ENCODE measurements at places on chromosomes 7 and 10.
A peak's percentile ranks its signal among the peaks of the same experiment; 100 is the strongest.

- no peak for DNase-seq
Measured at GRCh38 chr7:80134536-80135308, at the start of gene GNAI1. GNAI1 (plus strand) TSS chr7:80134831; CDS start chr7:80135161, 330 bp downstream.

GRCh38 chr10:131556061-131556896 is 244.8 kb upstream of the TCERG1L start:
- no peak for DNase-seq

- DNase-seq = no peak
Measured at GRCh38 chr10:130747356-130747755, 564.2 kb downstream of the TCERG1L start.

GRCh38 chr7:136947347-136947746 is 78.9 kb downstream of the CHRM2 start:
- DNase-seq = no peak

- DNase-seq = peak; percentile 76
Measured at GRCh38 chr7:832167-832967, at the start of gene SUN1. SUN1 (plus strand) TSS chr7:832476; CDS start chr7:832525, 49 bp downstream.

- DNase-seq = peak; percentile 1
Measured at GRCh38 chr10:71085689-71086438, 126.5 kb upstream of the UNC5B start.

DNA sequence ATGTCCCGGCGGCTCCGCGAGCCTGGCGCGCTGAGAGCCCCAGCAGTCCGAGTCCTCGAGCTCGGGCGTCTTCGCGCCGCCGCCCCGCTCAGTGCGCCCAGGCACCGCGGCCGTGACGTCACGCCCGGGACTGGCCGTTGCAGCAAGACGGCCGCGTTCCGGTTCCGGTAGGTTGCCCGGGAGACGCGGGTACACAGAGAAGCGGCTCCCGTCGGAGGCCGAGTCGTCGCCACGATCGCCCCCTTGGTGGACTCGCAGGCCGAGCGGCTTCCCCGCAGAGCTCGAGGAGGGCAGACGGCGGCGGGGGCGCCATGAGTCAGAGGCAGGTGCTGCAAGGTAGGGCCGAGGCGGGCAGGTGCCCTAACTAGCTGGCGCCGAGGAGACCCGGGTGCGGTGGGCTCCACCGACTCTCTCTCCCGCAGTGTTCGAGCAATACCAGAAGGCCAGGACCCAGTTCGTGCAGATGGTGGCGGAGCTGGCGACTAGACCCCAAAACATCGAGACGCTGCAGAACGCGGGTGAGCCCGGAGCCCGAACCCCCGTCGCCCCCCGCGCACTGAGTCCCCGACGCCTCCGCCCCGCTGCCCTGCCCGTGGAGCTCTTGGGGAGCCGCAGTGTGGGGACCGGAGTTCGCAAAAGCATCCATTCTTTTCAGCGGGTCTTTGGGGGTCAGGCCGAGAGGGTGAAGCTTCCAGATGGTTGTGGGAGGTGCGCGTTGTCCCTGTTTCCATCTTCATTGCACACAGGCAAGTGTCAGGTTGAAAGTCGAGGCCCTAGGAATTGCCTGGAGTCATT is at the start of gene SPAG6:
Gene SPAG6 (plus strand): TSS at position 196 of the 795 bp plus-strand sequence. CDS start 116 bp downstream, at position 312.
- DNase-seq = peak; percentile 27

- DNase-seq = no peak
Measured at GRCh38 chr10:14116837-14117236, 213.9 kb downstream of the FRMD4A start.

GRCh38 chr7:26447116-26447515 is 155.5 kb downstream of the SNX10 start:
- no peak for DNase-seq

GRCh38 chr7:127848241-127848640 is 183.0 kb downstream of the LRRC4 start:
- no peak for DNase-seq

GRCh38 chr7:155260498-155260872 is 37.2 kb upstream of the INSIG1 start:
- no peak for DNase-seq

DNA sequence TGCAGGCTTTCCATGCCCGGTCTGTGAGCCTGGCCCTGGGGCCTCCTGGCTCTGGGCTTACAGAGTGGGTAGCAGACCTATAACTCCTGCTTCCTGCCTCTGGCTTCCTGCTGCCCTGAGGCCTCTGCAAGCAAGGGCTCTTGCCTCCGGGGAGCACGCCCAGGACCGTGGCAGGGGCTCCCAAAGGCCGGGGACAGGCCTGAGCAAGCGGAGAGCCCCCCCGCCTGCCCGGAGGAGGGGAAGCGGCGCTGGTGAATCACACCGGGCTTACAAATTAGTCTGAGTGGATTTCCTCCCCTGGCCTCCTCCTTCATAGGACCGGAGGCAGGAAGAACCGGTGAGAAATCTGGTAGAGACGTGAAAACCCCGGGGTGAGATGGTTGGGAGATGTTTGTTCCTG is 1.5 kb upstream of the MYL10 start:
- DNase-seq = no peak

DNA sequence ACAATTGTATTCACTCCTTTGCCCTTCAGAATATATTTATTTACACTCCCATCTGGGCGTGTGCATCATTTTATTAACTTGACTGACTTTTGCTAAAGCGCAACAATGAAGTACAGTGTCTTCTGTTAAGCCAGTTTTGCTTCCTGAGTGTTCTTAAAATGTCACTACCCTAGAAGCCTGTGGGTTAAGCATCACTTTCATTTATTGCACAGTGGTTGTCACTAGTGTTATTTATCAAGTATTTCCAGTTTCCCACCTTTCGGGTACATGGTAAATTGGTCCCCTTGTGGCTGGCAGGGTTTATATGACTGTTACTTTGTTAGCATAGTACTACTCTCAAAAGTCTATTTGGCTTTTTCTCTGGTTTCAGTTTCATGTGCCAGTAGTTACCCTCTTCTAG is 3.3 kb downstream of the HILPDA start:
- peak; percentile 49 for DNase-seq

GRCh38 chr7:140058517-140058916 is 4.2 kb downstream of the PARP12 start:
- no peak for DNase-seq

GRCh38 chr7:50838675-50839377 is 56.1 kb upstream of the GRB10 start:
- no peak for DNase-seq

GRCh38 chr10:28769091-28769604 is 91.8 kb downstream of the BAMBI start:
- DNase-seq = no peak

GRCh38 chr10:97511711-97512440 is 13.2 kb downstream of the UBTD1 start:
- no peak for DNase-seq

- DNase-seq = no peak
Measured at GRCh38 chr10:125928928-125929585, 32.7 kb downstream of the FANK1 start.

DNA sequence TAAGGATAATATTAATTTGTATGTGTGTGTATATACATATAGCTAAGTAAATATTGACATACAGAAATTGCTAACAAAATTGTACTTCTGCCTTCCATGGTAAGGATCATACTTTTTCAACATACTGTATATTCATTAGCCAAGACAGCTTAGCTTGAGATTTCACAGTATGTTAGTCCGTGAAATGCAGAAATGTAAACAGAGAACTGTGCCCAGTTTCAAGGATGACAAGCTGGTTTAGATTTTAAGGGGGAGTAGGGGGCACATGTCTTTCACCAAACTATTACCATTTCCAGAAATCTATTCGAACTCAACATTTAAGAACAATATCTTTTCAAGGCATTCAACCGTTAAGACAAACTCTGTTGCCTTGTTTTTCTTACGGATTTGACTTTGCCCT is 182.2 kb downstream of the SORCS1 start:
- no peak for DNase-seq

DNA sequence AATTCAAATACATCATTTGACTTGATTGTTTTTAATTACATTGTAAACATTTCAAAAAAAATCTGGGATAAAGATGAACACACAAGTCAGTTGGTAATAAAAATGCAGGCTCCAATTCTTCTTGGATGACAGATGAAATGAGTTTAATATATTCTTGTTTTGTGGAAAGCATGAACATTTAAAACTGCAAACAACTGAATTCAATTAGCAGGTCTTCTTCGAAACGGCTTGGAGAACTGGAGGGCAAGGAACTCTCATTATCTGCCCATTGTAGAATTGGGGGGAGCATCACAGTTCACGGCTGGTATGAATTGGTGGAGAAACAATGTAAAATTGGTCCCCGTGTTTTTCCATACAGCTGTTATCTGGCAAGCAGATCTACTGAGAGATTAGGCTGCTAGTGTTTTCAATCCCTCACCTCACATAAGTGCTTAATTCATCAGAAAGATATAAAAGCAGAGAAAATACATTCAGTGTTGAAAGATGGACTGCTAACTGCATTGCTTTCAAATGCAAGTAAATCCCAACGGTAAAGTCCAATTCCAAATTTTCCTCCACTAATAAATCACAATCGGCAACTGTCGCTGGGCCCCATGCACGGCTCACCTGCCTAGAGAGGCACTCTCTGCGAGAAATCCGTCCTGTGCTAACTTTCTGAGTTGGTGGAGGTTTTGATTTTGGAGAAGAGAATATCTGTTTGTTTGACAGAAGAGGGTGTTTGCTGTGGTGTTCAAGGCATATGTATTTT is 199.5 kb downstream of the ZNF438 start:
- DNase-seq = no peak

- no peak for DNase-seq
Measured at GRCh38 chr7:145265180-145265579, 429.3 kb upstream of the TPK1 start.

DNA sequence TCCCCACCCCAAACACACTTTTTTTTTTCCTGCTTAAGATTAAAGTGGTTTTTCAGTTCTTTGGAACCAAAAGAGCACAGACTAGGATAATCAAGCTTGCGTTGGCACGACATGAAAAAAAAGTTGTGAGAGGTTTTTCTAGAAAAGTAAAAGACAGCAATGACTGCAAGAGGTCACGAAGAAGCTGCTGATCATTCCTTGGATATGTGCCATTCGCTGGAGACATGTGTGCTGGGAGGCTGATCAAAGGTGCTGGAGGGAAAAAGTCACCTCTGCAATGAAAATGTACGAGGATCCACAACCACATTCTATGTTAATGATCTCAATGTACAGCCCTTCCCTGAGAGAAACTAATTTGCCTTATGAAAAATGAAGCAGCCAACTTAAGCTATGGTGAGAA is 5.4 kb downstream of the AKR1B1 start:
- no peak for DNase-seq

DNA sequence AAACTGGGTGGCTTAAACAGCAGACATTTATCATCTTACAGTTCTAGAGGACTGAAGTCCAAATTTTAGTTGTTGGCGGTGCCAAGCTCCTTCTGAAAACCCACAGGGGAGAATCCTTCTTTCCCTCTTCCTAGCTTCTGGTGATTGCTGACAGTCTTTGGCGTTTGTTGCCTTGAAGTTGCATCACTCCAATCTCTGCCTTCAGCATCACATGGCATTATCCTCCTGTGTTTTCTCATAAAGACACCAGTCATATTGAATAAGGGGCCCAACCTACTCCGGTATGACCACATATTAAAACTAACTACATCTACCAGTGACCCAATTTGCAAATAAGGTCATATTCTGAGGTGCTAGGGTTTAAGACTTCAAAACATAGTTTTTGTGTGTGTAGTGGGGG is 472.1 kb upstream of the IGFBP3 start:
- no peak for DNase-seq

- no peak for DNase-seq
Measured at GRCh38 chr7:127879436-127879835, 151.8 kb downstream of the LRRC4 start.

- DNase-seq = no peak
Measured at GRCh38 chr10:132761395-132762060, 24.4 kb downstream of the NKX6-2 start.

GRCh38 chr10:58885146-58885545 is 291.3 kb upstream of the PHYHIPL start:
- no peak for DNase-seq

DNA sequence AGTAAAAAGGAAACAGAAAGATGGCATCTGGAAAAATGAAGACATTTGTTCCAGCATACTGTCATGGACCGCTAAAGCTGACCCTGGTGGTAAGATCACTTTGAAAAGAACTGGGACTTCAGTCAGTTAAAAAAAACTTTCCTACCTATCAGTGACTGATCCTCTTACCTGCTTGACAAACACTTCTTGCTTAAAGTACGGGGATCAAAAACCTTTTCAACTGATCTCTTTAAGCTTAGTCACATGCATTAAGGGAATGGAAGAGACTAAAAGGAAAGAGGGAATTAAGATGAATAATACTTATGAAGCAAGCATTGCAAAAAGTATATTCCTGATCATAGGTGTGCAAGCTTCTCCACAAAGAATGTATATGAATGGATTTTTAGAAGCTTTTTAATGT is 42.1 kb downstream of the MTERF1 start:
- no peak for DNase-seq

DNA sequence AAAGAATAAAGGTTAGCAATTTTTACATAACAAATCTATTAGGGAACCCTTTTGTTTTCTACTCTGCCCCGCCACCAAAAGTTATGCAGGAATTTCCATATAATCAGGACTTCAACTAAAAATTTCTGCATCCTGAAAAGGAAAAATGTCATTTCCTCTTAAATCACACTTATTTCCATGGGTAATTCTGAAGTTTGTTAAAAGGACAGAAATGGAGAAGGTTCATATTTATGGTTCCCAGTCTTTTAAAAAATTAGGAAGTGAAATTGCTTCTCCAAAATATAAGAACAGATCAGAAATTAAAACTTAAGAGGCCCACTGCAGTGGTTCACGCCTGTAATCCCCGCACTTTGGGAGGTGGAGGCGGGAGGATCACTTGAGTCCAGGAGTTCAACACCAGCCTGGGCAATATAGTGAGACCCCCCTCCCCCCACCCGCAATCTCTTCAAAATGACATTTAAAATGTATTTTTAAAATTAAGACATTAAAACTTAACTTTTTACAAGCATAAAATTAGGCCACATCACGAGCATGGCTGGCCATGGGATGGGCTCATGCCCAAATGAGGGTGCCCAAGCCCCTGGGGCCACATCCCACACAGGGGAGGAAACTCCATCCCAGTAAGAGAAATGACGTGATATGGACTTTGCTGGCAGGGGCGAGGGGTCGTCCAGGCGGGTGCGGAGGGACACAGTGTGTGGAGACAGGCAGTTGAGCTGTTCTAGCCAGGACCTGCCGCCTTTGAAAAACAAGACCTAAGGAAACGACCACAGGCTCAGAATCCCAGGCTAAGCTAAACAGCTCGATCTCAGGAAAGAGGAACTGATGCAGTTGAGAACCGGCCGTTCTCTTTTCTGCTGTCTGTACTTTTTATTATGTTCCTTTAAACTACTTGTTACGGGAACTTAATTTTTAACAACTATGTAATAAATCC is 51.3 kb upstream of the NFE2L3 start:
- DNase-seq = no peak

DNA sequence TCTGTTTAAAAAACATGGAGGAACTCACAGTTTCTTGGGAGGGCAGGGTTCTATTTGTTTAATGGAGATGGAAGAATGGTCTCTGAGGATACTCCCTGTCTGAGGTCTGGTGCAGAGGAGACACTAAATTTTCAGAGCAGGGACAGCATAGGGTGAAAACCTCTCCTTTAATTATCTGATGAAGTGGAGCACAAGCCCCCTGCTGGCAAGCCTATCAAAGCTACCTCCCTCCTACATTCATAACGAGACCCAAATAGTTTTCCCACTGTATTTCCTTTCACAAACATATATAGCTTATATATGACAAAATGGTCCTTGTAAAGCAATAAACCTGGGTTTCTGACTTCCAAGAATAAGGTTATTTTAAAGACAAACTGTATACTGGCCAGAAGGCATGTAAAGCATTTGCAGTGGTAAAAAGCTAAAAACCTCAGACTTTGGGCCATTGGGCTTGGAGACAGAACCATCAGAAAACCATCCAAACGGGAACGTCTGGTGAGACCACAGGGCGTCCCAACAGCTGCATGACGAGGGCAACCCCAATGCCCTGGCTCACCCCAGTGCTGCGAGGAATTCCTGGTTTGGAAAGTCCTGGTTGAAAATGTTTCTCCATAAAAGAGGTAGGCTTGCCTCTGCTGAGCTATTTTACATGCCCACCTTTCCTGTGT is 201.3 kb downstream of the FANK1 start:
- DNase-seq = no peak
